ENCODE measurements at places on chromosomes 16 and 17.

DNA sequence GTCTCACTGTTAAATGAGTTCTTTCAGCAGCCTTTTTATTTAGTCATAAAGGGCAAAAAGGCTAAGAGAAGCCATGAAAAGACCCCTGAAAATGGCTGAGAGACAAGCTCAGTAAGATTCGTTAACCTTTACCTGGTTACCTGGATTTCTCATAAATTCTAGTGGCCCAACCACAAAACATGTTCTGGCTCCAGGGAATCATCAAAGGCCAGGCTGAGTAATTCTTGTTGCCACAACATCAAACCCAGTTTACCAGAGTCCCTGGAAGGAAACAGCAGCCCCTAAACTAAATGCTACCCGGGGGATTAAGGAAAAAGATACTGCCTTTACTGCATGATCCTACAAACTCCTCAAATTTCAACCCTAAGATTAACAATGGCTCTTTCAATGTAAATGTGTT, 15.8 kb downstream of the CYTH1 start:
- DNase-seq: no peak

DNA sequence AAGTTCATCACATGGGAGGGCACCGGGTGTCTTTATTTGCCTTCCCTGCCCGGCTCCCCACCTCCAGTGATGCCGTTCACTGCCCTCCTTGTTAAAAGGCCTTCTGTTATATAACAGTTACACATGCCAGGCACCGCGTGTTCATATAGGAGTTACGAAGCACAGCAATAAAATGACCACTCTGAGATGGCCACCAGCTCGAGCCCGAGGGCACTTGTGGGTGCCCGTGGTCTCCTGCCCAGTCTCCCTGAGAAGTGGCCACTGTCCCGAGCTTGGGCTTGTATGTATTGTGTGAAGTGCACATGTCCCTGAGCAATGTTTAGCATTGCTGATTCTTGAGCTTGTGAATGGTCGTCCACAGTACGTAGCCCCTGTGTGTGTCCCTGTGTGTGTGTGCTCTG, 355.6 kb downstream of the SEC14L1 start:
- peak; percentile 51 for DNase-seq

GRCh38 chr17:60321336-60322055, 70.4 kb downstream of the USP32 start:
- no peak for DNase-seq

DNA sequence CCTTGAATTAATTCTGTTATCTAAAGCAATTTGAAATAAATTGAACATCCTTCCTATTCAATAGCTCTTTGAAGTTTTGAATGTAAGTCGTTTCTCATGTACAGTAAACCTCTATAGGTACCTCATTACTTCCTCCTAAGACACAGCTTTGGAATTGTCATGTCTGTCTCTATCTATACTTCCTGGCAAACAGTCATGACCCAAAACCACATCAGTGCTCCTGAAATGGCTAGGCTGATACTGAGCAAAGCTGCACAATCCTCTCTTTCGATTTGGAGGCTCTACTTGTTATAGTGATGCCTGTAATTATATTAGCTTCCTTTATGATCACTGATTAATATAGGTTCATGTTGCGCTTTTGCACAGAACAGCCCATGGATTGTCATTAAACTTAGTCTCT, 110.1 kb downstream of the ADAMTS18 start:
- no peak for DNase-seq

DNA sequence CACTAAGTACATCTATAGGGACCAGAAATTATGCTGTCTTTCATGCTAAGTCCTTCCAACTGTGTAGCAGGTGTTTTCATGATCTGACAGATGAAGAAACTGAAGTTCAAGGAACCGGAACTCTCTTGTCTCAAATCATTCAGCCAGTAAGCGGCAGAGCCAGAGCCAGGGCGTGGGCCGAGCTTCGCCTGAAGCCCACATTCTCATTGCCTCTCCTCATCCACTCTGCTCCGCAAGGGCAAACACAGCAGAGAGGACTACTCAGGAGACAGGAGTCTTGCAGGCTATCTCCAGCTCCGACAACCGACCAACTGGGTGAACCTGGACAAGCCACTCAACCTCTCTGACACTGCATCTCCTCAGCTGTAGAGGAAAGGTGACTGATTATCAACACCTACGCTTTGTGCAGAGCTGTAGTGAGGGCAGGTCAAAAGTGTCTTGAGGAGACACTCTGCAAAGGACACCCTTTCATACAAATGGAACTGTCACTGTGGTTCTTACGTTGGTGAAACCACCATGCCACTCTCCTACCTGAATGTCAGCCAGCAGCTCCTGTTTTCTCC, 72.9 kb downstream of the CYTH1 start:
- no peak for DNase-seq

GRCh38 chr17:16381496-16381820, 567 bp downstream of the UBB start:
- DNase-seq: no peak

- DNase-seq: no peak
These were observed 335 bp downstream of the TMEM11 start for GRCh38 chr17:21213638-21214014.

DNA sequence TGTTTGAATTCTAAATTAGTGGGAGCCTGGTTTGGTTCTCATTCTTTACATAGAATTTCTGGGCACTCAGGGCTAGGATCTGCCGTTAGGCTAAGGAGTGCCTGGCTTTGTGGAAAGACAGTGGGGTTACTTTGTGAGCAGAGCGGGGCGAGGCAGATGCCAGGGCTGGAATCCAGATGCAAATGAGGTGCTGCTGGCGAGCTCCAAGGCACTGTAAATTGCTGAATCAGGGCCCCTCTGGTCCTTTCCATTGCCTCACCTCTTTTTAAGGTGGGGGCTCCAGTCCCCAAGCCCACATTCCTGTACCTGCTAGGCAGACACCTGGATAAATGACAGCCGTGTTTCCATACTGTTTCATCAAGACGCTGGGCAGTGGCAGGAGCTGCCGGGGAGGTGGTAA, 33.8 kb downstream of the PIPOX start:
- DNase-seq: no peak

DNA sequence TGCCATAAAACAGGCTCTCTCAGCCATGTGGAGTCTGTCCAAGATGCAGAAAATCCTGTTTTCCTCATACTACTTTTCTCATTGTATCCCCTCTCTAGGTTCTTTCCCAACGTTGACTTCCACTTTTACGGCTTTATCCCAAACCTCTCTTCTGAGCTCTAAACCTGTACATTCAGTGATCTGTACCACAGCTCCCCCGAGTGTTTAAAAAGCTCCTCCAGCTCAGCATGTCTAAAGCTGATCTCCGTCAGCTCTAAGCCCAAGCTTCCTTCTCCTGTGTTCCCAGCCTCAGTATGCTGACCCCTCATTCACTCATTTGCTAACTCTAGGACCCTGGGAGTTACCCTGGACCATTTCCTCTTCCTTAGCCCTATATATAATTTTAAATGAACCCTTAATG, 144.6 kb downstream of the DNAH9 start:
- DNase-seq: no peak

DNA sequence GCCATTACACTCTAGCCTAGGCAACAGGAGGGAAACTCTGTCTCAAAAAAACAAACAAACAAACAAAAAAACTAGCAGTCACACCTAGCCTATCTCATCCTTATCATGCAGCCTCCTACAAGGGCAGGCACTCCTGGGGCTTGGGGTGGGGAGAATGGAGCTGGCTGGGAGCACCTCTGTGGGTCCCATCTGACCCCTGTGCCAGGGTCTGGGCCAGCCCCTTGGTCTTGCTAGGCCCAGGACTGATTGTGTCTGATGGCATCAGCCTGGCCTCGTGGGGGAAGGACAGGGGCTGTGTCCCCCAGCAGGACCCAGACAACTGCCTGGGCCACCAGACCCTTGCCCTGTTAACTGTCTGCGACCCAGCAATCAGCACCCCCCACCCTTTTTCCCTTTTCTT, 49.8 kb downstream of the SREBF1 start:
- no peak for DNase-seq

DNA sequence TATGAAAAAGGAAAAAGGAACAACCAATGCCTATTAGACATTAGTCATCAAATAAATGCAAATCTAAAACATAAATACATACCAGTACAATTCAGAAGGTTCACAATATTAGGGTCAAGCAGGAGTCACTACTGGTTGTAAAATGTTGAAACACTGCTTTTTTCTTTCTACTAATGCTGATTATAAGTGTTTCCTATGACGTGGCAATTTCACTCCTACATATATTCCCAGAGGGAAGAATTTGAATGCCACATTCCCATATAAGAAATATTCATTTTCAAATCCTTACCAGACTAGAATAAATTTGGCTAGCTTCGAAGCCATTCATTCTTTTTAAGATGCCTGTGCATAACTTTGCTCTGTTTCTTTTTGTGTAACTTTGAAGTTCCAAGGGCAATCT, 2.6 kb upstream of the KRTAP9-2 start:
- no peak for DNase-seq

GRCh38 chr16:73730481-73731090, 566.0 kb upstream of the PSMD7 start:
- no peak for DNase-seq

DNA sequence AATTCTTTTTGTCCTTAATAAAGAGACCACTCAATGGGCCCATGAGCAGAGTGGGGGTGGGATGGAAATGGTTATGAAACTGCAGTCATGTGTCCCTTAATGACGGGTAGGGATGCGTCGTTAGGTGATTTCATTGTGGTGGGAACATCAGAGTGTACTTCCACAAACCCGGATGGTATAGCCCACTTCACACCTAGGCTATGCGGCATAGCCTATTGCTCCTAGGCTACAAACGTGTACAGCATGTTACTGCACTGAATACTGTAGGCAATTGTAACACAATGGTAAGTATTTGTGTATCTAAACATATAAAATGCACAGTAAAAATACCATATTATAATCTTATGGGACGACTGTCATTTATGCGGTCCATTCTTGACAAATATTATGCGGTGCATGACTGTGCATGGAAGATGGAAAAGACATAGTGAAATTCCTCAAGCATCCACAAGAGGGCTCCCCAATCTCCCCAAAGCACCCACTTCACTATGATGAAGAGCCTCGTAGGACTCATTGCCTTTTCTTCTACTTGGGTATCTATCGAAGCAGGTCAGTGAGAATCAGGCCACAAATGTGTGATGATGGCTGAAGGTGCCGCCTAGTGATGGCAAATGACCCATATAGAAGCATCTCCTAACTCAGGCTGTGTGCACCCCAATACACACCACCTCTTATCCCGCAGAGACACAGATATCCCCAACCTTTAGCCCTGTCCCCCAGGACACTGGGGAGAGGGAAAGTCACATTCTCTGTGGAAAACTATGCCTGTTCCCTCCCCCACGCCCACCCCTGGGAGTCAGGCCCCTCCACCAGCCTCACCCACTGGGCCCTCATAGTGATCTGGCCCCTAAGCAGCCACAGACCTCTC, 43.5 kb downstream of the TBX21 start:
- peak; percentile 42 for DNase-seq

DNA sequence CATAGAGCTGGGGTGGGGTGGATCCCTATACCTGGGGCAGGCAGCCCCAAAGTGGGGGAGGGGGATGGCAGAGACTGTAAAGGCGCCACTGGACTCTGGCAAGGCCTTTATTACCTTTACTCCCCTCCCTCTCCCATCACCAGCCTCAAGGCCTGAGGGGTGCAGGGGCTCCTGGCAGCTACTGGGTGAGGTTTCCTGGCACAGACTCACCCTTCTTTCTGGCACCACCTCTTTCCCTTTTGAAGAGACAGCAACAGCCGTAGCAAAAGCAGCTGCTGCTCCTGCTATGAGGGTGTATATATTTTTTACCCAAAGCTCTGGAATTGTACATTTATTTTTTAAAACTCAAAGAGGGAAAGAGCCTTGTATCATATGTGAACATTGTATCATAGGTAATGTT, 17.6 kb downstream of the RAPGEFL1 start:
- no peak for DNase-seq

GRCh38 chr16:35908942-35909341, 2449.5 kb downstream of the TP53TG3F start:
- peak; percentile 7 for DNase-seq

- DNase-seq: no peak
These were observed 762 bp downstream of the PYCARD start for GRCh38 chr16:31201582-31202413.

GRCh38 chr17:29149431-29150064, 30.6 kb downstream of the MYO18A start:
- no peak for DNase-seq

DNA sequence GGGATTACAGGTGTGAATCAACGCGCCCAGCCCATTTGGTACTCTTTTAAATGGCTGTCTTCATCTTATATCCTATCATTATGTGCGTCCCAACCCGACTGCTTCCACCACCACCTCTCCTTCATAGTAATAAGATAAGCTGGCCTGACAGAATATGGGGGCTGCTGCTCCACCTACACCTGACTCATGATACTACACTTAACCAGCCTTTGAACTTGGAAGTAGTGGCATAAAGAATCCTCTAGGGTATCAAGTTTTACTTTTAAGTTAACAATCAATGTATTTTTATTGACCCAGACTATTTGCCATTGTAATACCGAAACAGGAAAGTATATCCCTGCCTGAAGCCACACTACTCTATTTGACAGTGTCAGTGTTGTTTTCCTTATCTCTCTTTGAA, 18.8 kb downstream of the PDZD9 start:
- no peak for DNase-seq

- DNase-seq: no peak
These were observed 328 bp downstream of the LLGL1 start for GRCh38 chr17:18225642-18226283.

GRCh38 chr17:78862073-78863023, 21.7 kb upstream of the USP36 start:
- DNase-seq: no peak

DNA sequence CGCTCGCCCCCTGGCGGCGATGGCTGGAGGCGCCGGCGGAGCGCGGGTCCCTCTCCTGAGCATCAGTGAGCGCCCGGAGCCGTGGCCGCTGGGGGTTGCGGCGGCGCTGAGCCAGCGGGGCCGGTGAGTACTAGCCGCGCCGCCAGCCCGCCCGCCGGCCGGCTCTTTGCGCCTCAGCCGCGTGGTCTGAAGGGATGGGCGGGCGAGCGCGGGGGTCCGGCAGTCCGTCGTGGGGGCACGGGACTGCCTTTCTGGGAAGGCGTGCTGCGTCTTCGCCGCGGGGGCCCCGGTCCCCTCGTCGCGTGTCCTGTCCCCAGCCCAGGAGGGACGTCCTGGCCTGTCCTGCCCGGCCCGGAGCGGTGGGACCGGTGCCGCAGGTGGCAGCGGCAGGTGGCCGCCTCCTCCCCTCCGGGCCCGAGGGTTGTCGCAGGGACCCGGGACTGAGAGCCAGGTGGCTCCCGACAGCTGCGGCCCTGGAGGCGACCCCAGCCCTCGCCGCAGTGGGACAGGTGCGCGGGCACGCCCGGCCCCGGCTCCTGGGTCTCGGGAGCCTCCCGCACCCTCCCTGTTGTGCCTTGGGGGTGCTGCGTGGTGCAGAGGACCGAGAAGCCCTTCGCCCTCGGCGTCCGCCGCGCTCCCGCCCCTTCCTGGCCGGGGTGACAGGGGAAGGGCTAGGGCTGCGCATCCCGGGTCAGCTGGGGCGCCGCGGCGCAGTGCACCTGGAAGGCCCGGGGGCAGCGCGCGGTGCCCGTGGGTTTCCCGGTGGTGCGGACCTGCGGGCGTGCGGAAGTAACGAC, at the start of gene SPECC1:
Gene SPECC1, plus strand, starts transcription at position 58 of the 797 bp plus-strand sequence. CDS start 87,293 bp downstream, outside the sequence.
- peak; percentile 98 for DNase-seq

All from activated naive CD4-positive, alpha-beta T cell treated with anti-CD3 and anti-CD28 coated beads, Interleukin-2, amount 50 U/mL, for 72 hours (primary cell).